A549 treated with ZK216348 at 1 μM for 4 hours (cell line): ENCODE measurements at places on chromosomes 4 and X. TPM values are rescaled to one million over a fixed set of nuclear protein-coding genes. Genes with fewer than 3 reads are reported as not detected.

The NEUROG2 gene
- not detected in 5 replicates for total RNA-seq

The ERVMER34-1 gene
- 0.28 to 0.60 TPM (median 0.51 TPM) in 5 replicates for total RNA-seq

The VCX3B gene
- total RNA-seq = 0.20 TPM in 1 of 5 replicates, not detected in the others

The ARHGEF6 gene
- total RNA-seq = 0.07 to 0.26 TPM (median 0.21 TPM) in 5 replicates

The TRIM60 gene
- not detected in 5 replicates for total RNA-seq

The ELK1 gene
- total RNA-seq = 26.5 to 35.8 TPM (median 34.6 TPM) in 5 replicates

The TCEAL7 gene
- not detected in 5 replicates for total RNA-seq

The GABRQ gene
- total RNA-seq = 0.17 to 0.28 TPM (median 0.20 TPM) in 5 replicates

The SPACA5 gene
- not detected in 5 replicates for total RNA-seq

The NLRP2B gene
- total RNA-seq = not detected in 5 replicates

The RAI2 gene
- total RNA-seq = 0.11 to 0.40 TPM (median 0.21 TPM) in 4 of 5 replicates, not detected in the other

The FGD1 gene
- 4.2 to 8.2 TPM (median 6.5 TPM) in 5 replicates for total RNA-seq

The SERTM2 gene
- total RNA-seq = not detected in 5 replicates

The SHROOM3 gene
- 6.8 to 13.9 TPM (median 11.1 TPM) in 5 replicates for total RNA-seq

The ZAR1 gene
- total RNA-seq = 0.13 to 0.17 TPM in 2 of 5 replicates, not detected in the others

The DCAF8L2 gene
- not detected in 5 replicates for total RNA-seq

The ERAS gene
- total RNA-seq = 0.19 TPM in 1 of 5 replicates, not detected in the others

The RGN gene
- total RNA-seq = not detected in 5 replicates

The TRIM75 gene
- total RNA-seq = not detected in 5 replicates

The GPR119 gene
- total RNA-seq = not detected in 5 replicates

The CT47C1 gene
- total RNA-seq = not detected in 5 replicates

The RS1 gene
- total RNA-seq = not detected in 5 replicates

The C4orf36 gene
- total RNA-seq = 0.51 to 2.0 TPM (median 1.4 TPM) in 5 replicates

The NOCT gene
- 8.3 to 12.9 TPM (median 10.9 TPM) in 5 replicates for total RNA-seq

The PTCHD1 gene
- not detected in 5 replicates for total RNA-seq

The CXCR3 gene
- 0.15 TPM in 1 of 5 replicates, not detected in the others for total RNA-seq

The UGT2B7 gene
- total RNA-seq = 0.16 to 0.39 TPM (median 0.21 TPM) in 5 replicates

The CLDN22 gene
- not detected in 5 replicates for total RNA-seq

The UCP1 gene
- total RNA-seq = 0.11 TPM in 1 of 5 replicates, not detected in the others

The MAGEA9B gene
- not detected in 5 replicates for total RNA-seq

The EXOC1L gene
- not detected in 5 replicates for total RNA-seq

The XPNPEP2 gene
- not detected in 5 replicates for total RNA-seq

The NAP1L3 gene
- total RNA-seq = 0.25 to 0.92 TPM (median 0.33 TPM) in 5 replicates

The LIMCH1 gene
- total RNA-seq = 34.0 to 50.5 TPM (median 47.3 TPM) in 5 replicates

The USO1 gene
- total RNA-seq = 18.4 to 27.8 TPM (median 25.1 TPM) in 5 replicates

The TASL gene
- not detected in 5 replicates for total RNA-seq

The SH3RF1 gene
- 7.8 to 11.3 TPM (median 10.9 TPM) in 5 replicates for total RNA-seq

The ETDB gene
- not detected in 5 replicates for total RNA-seq

The PF4V1 gene
- not detected in 5 replicates for total RNA-seq

The CWH43 gene
- not detected in 5 replicates for total RNA-seq

The GAGE12G gene
- total RNA-seq = not detected in 5 replicates

The SEC24D gene
- 13.6 to 17.3 TPM (median 16.6 TPM) in 5 replicates for total RNA-seq

The ATP10D gene
- 2.5 to 4.8 TPM (median 2.9 TPM) in 5 replicates for total RNA-seq

The GAB3 gene
- total RNA-seq = 0.21 to 1.9 TPM (median 0.70 TPM) in 5 replicates

The RTL9 gene
- 0.05 to 0.36 TPM (median 0.09 TPM) in 5 replicates for total RNA-seq

The MMGT1 gene
- 8.7 to 19.3 TPM (median 17.5 TPM) in 5 replicates for total RNA-seq

The ERCC6L gene
- total RNA-seq = 10.2 to 15.5 TPM (median 12.1 TPM) in 5 replicates

The TMEM35A gene
- total RNA-seq = not detected in 5 replicates

The ADH1B gene
- not detected in 5 replicates for total RNA-seq

The FMR1NB gene
- total RNA-seq = not detected in 5 replicates

The C4orf50 gene
- total RNA-seq = not detected in 5 replicates
